ENCODE measurements at places on chromosomes 2 and 18.
A peak's percentile ranks its signal among the peaks of the same experiment; 100 is the strongest.

GRCh38 chr18:67104700-67105284 is 411.7 kb downstream of the DSEL start:
- DNase-seq = peak; percentile 1

GRCh38 chr2:127614246-127614645 is 31.7 kb upstream of the GPR17 start:
- no peak for DNase-seq

- no peak for DNase-seq
Observed at GRCh38 chr2:237921967-237922492, 44.8 kb upstream of the UBE2F start.

GRCh38 chr2:190841707-190842505 is 38.7 kb upstream of the GLS start:
- no peak for DNase-seq

DNA sequence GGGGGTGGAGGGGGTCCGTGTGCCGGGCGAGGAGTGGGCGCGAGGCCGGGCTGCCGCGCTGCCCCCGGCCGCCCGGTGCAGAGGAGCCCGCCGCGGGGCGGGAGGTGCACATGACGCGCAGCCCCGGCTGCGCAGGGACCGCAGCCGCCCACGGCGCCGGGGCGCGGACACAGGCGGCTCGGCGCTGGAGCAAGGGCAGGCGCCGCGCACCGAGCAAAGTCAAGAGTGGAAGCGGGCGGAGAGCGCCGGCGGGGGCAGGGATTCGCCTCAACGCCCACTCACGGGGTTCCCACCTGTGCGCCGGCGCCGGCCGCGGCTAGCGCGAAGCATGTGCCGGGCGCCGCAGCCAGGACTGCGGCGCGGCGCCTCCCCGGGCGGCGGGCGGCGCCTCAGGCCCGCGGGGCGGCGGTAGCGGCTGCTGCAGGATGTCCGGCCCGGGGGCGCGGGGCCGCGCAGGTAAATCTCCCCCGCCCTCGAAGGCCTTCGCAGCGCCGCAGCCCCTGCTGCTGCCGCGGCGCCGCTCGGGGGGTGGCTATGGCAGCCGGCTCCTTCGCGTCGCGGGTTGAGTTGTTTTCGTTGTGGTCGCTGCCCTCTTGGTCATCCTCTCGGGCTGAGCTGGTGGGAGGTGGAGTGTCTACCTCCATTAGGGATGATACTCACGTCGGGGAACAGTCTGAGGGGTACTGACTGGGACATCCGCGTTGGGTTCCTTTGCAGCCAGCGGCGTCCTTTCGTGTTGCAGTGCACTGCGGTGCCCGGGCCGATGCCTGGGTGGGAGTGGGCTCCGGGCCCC is 216.3 kb upstream of the DTNA start:
- no peak for DNase-seq

GRCh38 chr2:101064868-101065549 is 62.9 kb downstream of the RPL31 start:
- no peak for DNase-seq

DNA sequence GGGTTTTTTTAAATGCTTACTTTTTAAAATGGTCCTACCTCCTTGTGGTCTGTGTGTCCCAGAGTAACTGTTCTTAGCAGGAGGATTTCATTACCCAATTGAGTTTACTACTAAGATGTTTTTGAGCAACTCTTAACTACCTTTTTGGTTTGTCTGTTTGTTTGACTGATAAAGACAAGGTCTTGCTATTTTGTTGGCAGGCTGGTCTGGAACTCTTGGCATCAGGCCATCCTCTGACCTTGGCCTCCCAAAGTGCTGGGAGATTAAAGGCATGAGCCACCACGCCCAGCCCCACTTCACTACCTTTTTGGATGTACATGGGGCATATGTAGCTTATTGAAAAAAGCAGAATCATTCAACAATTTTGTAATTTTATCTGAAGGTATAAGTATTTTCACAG is 14.9 kb downstream of the MRPS9 start:
- DNase-seq = no peak

GRCh38 chr2:98507891-98508708 is 63.4 kb downstream of the INPP4A start:
- no peak for DNase-seq

DNA sequence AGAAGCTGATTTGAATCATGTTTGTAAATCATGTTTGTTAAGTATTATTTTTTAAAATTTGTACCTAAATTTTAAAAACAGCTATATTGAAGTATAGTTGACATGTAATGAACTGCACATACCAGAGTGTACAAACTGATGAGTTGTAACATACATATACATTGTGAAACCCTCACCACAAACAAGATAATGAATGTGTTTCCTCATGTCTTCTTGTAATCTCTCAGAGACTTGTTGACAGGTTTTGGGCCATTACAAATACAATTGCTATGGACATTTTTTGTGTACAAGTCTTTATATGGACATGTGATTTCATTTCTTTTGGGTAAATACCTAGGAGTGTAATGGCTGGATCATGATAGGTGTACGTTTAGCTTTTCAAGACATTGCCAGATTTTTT is 21.5 kb downstream of the WDR43 start:
- no peak for DNase-seq

GRCh38 chr2:197628043-197628500 is 47.3 kb downstream of the RFTN2 start:
- no peak for DNase-seq

- no peak for DNase-seq
Observed at GRCh38 chr2:186590350-186590758, 498 bp downstream of the ITGAV start.

DNA sequence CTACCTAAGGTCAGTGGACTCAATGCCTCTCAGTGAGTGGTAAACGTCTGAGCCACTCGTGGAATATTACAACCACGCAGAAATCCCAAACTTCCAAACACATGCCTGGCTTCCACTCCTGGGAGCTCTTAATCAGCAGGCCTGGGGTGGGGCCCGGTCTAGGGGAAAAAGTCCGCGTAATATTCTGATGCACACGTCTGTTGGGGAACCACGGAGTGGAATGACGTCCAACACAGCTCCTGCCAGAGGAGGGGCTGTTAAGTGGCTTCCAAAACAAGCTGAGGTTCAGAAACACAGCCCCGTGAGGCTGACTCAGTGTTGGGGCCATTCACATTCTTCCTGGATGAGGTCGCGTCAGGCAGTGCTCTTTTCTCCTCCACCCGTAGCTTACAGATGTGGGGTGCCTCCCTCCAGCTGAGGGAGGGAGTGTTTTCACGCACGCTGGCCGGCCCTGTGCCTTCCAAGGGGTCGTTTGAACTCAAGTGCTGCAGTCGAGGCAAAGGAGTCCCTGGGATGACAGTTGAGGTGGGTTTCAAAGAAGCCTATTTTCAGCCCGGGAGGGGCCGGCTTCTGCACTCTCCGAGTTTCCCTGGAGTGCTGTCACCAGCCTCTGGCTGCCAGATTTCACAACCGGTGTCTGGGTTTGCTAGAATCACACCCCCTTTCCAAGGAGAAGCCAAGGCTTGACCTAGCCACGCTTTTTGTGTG is 73.1 kb downstream of the ACKR3 start:
- DNase-seq = no peak

DNA sequence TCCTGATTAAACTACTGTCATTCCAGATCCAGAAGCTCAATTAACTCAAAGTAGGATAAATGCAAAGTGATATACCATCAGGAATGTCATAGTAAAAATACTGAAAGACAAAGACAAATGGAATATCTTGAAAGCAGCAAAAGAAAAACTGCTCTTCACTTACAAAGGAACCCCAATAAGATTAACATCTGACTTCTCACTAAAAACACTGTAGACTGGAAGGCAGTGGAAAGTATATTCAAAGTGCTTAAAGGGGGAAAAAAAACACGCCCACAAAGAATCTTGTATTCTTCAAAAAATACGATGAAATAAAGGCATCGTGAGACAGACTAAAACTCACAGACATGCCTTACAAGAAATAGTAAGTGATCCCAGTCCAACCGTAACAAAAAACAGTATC is 195.7 kb downstream of the DOK6 start:
- no peak for DNase-seq

GRCh38 chr18:6521803-6522418 is 107.2 kb upstream of the L3MBTL4 start:
- DNase-seq = no peak

DNA sequence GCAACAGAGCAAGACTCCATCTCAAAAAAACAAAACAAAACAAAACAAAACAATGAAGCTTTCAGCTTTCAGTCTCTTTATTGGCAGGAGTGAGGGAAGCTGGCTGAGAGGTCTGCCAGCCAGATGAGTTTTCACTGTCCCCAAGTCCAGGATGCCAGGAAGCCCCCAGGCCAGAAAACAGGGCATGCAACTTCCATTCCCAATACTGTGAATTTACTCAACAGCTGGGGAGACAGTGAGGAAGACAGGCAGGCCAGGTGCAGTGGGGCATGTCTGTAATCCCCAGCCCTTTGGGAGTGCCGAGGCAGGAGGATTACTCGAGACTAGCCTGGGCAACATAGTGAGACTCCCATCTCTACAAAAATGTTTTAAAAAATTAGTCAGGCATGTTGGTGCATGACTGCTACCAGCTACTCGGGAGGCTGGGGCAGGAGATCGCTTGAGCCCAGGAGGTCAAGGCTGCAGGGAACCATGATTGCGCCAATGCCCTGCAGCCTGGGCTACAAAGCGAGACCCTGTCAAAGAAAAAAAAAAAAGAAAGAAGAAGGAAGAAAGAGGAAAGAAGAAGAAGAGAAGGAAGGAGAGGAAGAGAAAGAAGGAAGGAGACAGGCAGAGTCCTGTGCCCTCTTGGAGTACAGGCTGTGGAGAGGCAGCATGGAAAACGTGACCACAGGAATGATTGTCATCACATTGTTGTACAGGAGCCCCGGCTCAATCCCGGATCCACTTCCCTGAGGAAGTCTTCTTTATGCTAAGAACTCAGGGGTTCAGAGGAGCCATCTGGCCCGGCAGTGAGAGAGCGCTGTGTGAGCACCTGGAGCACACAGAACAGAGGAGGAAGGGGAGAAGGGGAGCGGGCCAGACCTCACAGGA is 29.2 kb upstream of the POMC start:
- DNase-seq = no peak

DNA sequence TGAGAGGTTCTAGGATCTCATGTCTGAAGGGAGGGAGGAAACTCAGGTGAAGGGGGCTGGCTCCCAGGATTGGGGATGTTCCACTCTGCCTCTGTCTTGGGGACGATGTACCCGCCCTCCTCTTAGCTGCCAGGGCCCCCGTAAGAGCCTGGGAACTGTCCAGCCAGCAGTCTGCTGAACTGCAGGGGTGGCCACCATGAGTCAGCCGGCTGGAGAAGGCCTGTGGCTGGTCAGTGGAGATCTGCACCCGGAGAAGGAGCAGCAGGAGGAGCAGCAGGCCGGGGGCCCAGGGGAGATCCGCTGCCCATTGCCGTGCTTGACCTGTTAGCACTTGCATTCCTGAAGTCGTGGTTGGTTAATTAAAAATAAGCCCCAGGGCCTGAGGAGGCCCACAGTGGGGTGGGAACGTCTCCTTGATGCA is 180.3 kb downstream of the TFCP2L1 start:
- no peak for DNase-seq
